ENCODE measurements at places on chromosomes 6 and 20.

- no peak for DNase-seq
These were observed 33.0 kb downstream of the FRMD1 start for GRCh38 chr6:168045706-168046620.

- no peak for DNase-seq
These were observed 42.5 kb downstream of the SMPDL3A start for GRCh38 chr6:122831511-122831910.

GRCh38 chr6:38579010-38579628 is 60.6 kb downstream of the BTBD9 start:
- DNase-seq, result no peak

GRCh38 chr20:19275038-19275629 is 62.7 kb downstream of the SLC24A3 start:
- DNase-seq, result no peak

GRCh38 chr20:53322651-53323050 is 271.0 kb downstream of the ZNF217 start:
- DNase-seq, result no peak

DNA sequence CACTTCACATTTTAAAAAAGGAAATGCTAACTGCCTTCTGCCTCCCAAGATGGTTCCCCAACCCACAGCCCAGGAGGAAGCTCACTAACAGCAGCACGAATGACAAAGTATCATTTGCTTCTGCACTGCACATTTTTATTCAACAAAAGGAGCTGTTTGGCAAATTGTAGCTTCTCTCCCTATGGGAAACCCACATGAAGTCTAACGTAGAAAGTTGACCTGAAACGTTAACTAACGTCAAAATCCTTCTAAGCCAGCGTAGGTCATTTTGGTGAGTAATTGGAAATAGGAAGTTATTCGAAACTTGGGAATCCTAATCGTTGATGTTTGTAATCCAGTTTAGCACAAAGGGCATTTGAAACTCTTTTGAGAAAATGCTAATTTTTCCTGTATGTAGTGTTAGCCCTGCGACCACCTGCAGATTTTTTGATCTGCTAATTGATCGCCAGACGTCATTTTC is 2.9 kb downstream of the SALL4 start:
- no peak for DNase-seq

- DNase-seq, result peak; percentile 6
These were observed 874.2 kb downstream of the TFAP2A start for GRCh38 chr6:9540534-9541126.

DNA sequence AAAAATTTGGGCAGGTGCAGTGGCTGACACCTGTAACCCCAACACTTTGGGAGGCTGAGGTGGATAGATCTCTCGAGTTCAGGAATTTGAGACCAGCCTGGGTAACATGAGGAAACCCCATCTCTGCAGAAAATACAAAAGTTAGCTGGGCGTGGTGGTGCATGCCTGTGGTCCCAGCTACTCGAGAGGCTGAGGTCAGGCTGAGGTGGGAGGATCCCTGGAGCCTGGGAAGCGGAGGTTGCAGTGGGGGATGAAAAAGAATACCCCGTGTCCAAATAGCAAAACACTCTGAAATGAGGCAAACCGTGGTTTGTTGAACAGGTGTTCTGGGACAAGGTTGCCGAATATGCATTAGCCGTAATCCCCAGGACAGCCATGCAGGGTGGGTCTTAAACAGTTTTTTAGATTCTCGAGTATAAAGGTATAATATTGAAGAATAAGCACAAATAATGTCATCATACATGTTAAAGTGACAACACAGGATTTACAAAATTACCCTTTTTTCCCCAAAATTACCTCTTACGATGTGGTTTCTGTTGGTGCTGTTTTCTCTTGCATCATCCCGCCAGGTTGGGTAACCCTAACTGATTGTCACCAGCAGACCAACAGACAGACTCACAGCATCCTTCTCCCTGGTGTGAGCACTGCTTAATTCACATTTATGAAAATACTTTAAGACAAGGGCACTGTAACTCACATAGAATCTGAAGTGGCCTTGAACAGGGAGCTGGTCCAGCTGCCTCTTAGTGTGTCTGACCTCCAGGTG is 9.1 kb downstream of the DNAJC5 start:
- no peak for DNase-seq

DNA sequence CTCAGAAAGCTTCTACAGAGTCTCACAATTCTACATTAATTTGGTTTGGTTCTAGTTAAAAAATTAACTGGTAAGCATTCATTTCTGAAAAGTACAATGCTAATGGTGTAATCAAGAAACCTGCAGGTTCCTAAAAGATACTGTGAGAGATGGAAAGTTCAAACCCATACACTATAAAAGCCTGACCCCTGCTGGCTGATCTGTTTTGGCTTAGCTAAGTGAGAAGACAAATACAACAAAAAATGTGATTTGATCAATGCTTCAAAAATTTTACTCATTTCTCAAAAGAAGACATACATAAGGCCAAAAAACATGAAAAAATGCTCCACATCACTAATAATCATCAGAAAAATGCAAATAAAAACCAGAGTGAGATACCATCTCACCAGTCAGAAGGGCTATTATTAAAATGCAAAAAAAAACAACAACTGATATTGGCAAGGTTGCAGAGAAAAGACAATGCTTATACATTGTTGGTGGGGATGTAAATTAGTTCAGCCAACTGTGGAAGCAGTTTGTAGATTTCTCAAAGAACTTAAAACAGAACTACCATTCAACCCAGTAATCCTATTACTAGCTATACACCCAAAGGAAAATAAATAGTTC is 102.8 kb downstream of the MOXD1 start:
- no peak for DNase-seq

DNA sequence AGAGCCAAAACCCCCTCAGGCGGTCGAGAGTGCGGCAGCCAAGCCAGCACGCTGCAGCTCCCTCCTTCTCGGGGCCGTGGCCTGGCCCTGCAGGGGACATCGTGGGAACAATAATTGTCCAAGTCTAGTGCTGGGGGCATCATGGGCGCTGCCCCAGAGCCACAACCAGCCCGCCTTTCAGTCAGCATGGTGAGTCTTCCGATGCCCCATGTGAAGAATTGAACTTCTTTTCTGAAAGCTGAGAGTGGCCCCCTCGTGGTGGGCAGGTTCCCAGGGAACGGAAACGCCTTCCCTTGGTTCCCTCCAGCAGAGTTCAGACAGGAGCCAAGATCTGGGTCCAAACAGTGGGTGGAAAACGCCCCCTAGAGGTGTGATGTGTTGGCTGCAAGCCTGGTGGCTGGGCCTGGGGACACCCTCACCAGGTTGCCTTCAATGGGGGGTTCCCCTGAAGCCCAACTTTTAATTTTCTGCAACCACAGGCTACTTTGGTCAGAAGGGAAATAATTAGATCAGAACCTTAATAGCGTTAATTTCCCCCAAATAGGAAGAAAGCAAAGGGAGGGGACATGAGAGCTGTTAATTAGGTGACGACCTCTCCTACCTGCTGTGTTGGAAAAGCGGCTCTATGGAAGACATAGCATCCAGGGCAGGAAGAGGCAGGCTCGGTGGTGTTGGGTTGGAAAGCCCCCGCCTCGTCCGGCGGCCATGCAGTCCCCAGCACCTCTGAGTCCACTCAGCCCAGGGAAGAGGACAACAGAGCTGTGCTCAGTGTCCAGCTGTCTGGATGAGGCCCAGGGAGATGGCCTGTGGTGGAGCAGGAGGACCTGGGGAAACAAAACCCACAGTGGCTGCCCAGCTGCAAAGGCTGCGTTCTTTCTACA is 4.7 kb upstream of the MRGBP start:
- DNase-seq, result peak; percentile 65

DNA sequence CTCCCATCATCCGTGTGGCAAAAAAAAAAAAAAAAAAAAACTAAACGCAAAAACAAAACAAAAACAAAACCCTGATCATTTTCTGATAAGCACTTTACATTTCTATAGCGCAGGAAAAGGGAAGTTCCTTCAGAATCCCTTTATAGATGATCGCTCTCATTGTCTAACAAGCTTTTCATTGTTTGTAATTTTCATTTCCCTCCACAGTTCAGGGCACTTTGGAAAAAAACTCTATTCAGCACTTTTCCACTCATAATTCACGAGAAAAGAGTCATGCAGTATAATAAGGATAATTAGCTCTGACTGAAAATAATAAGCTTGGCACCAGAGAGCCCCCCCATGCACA is 89.4 kb upstream of the ATXN1 start:
- DNase-seq, result no peak

GRCh38 chr6:90098001-90098531 is 198.6 kb downstream of the BACH2 start:
- no peak for DNase-seq

DNA sequence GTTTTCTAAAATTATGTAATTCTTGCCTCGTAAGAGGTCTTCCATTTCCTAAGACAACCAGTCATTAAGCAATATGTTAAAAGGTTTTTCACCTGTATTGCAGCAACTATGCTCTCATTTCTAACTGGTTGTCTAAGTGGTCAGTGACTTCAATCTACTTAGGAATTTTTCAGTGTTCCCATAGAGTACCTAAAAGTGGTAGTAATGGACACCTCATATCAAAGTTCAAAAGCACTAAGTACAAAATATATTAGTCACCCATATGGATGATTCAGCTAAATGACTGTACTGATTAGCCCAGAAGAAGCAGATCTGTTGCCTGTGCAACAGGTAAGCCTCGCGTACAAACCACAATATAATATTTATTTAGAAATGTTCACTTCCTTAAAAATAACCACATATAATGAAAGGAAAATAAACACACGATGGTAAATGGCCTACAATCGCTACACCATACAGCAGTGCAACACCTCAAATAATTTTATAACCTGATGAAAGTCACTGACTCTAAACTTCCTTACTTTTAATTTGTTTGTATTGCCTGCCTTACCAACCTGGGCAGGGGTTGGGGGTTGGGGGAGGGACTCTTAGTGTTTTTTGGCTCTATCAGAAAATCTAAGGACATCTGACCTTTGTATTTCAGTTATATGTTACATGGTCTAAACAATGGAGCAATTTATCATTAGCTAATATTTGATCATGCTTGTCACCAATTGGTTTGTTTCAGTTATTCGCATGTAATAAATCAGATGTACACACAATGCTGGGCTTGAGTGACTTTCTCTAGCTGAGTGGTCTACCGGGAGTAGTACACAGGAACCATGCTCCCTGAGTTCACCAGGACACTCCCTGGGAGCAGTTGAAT is 105.9 kb downstream of the HIVEP2 start:
- DNase-seq, result no peak

GRCh38 chr6:92708945-92709344 is 710.4 kb downstream of the EPHA7 start:
- DNase-seq, result no peak

Data from NCI-H1048 (cell line).